ENCODE measurements at places on chromosomes 12 and 14.

- DNase-seq = no peak
These were observed 113.0 kb upstream of the DAAM1 start for GRCh38 chr14:59075506-59075905.

GRCh38 chr14:82778008-82778590 lies 1244.4 kb upstream of the SEL1L start:
- DNase-seq = no peak

- no peak for DNase-seq
These were observed 11.4 kb downstream of the MCRS1 start for GRCh38 chr12:49556391-49557186.

DNA sequence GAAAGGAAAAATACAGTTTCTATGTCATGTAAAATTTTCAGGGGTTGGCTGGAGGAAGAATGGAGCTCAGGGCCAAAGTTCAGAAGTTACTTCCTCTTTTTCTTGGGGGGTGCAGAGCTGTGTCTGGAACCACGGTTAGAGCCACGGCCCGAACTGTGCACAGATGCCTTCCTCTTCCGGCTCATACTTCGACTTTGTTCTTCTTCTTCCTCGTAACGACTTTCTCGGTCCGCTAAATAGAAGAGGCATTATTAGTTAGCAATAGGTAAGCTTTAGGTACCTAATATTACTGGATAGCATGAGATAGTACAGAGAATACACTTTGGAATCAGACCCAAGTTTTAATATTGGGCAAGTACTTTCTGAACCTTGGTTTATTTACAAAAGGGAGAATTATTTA lies 31.2 kb downstream of the SUPT16H start:
- DNase-seq = no peak

DNA sequence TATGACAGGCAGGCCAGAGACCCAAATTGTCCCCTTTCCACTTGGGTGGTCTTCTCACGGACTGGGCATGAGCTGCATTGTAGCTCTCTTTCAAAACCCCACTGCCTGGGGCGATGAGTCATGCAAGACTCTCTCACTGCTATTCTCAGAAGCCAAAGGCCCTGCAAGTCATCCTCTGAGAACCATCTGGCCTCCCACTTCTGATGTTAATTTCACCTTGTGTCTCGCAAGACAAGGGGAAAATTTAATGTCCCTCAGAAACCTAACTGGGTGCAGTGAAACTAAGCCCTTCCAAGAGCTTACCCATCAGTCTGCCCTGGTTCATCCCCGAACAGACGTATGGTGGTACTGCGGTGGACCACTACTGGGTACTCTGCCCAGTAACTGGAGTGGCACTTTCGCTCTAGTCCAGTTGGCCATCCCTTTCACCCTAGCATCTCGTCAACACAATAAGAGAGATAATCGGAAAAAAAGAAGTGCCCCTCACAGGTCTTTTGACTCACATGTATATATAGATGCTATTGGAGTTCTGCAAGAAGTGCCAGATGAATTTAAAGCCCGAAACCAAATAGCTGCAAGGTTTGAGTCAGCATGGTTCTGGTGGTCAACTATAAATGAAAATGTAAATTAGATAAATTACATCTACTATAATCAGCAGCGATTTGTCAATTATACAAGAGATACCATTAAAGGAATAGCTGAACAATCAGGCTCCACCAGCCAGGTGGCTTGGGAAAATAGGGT lies 31.3 kb upstream of the LALBA start:
- no peak for DNase-seq

DNA sequence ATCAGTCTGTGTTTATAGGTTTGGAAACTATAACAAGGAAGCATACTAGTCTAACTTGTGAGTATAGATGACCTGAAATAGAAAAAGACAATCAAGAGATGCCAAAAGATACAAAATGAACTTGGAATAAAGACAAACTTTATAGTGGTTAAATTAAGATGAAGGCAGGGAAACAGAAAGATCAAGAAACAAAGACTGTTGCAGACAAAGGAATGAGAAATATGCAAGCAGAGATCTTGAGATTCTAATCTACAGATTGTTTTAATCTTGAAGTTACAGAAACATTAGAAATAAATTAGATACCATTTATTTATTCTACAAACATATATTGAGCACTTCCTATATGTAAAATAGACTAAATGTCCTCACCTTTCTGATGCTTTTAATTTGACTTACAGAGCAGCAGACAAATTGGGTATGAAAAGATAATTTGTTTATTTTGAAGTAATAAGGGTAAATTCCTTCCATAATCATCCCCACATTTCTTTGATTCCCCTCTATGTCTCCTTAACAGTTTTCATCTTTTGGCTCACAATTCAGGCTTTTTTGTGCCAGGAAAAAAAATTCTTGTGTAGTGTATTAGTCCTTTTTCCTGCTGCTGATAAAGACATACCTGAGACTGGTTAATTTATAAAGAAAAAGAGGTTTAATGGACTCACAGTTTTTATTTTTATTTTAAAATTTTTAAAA lies 134.4 kb downstream of the KITLG start:
- no peak for DNase-seq

- no peak for DNase-seq
These were observed 147.0 kb upstream of the FRMD6 start for GRCh38 chr14:51504669-51505068.

DNA sequence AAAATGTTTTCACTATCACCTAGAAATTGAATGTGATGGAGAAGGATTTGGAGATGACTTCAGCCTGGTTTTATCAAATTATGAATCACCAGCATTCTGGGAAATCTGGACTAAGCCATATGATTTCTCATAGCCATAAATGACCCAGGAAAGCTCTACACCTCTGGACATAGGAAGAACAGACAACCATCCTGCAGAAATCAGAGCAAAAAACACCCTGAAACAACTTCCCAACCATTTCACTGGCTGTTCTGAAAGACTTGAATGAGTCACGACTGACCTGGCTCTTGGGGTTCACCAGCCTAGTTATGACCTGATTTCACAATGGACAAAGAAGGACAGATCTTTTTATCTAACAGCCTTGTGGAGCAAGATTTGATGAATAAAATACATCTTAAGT lies 123.8 kb downstream of the KCNH5 start:
- no peak for DNase-seq

DNA sequence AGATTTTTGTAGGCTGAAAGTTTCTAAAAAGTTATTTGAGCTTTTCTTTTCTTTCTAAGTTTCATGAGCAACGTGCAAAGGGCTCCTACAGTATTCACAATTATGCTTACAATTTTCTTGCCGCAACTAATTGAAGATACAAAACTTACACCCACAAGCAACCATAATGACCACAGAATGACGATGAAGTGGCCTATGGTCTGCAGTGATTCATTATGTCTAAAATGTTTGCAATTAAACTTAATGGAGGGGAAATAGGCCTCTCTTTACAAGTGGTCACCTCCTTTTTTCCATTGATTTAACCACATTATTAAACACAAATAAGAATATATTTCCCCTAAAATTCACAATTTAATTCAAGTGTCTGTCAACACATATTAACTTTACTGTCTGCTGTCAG lies 732.6 kb upstream of the FLRT2 start:
- DNase-seq = no peak

- DNase-seq = no peak
These were observed 38.3 kb downstream of the SRGAP1 start for GRCh38 chr12:63882844-63883243.

- DNase-seq = no peak
These were observed 11.3 kb upstream of the EML5 start for GRCh38 chr14:88804035-88804434.

DNA sequence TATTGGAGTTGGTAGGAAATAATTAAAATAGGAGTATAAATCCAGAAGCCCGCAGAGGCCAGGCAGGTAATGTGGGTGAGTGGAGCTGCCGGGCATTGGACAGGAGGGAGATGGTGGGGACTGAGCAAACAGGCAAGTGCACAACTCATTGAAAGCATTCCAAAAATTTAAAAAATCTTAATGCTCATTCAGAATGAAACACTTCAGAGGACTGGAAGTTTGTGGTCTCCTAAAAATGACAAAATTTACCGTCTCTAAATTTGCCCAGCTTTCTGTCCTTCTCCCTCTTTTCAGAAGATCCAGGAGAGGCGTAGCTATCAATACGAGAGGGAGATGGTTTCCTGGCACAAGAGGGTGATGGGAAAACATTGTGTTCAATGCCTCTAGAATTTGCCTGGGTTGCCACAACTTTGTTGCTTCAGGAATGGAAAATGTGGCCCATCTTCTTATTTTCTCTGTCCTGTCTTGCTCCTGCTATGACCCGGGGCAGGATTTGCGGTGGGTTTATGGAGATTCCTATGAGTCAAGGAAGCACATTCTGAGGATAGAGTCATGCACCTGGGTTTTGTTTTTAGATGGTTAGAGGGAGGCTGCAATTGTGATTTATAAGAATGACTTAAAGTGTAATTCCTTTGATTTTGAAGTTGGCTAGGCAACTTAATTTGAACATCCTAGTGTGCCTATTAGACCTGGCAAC lies 72.2 kb downstream of the BORCS5 start:
- DNase-seq = no peak

DNA sequence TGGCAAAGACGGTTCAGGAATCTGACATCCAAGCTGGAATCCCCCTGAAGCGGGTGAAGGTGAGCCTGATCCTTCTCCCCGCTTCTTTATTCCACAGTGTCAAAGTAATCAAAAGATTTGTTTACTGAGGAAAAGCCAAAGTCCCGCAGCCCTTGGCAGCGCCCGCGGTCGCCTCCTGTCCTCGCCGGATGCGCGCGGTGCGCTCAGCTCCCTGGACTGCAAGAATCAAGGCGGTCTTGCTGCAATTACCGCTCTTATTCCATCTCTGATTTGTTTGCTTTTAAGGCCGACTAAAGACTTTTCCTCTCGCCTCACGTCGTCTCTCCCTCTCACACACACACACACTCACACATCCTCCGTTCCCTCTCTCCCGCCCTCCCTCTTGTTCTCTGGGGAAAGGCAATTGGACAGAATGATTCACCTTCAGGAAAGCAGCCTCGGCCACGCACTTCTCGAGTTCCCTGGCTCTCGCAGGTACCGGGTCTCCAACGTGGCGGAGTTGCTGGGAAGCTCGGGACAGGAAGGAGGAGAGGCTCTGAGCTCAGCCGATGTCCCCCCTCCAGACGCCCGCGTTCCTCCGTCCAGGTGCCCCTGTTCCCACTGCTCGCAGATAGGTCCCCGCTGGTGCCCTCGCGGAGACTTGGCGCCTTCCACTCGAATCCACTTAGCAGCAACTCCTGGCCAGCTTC lies 68.6 kb upstream of the USP15 start:
- no peak for DNase-seq

DNA sequence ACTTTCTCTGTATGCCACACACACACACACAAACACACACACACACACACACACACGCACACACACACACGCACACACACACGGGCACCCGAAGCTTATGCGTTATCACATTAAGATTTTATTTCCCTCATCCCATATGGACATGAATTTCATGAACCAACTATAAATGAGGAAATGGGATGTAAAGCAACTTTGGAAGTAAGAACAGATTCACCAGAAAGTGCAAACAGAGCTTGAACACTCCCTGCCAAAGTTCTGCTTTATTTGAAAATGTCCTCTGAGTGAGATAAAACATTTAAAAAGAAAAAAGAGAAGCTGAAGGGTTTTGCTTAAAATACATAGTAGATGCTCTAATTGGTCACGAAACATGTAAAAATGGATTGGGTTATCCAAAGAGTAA lies 90.4 kb upstream of the OTX2 start:
- DNase-seq = no peak

GRCh38 chr12:27324530-27324929 lies 8.1 kb upstream of the BMAL2 start:
- DNase-seq = no peak

- no peak for DNase-seq
These were observed 50.1 kb downstream of the UNC79 start for GRCh38 chr14:93480867-93481266.

DNA sequence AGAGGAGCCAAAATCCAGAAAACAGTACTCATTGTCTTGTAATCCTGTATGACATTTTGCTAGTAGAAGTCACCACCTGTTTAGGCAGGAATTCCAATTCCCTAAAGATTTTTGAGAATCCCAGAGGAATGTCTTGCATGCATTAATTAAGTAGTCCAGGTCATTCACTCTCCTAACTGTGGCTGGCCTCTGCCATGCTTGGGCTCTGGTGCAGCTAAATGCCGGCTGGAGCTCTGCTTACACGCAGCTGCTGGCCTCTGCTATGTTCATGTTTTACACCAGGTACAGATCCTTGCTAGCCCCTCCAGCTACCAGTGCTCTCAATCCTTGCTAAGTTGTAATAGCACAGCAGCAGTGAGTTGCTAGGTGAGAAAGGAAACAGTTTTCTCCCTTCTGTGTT lies 16.3 kb upstream of the HIF1A start:
- DNase-seq = no peak

DNA sequence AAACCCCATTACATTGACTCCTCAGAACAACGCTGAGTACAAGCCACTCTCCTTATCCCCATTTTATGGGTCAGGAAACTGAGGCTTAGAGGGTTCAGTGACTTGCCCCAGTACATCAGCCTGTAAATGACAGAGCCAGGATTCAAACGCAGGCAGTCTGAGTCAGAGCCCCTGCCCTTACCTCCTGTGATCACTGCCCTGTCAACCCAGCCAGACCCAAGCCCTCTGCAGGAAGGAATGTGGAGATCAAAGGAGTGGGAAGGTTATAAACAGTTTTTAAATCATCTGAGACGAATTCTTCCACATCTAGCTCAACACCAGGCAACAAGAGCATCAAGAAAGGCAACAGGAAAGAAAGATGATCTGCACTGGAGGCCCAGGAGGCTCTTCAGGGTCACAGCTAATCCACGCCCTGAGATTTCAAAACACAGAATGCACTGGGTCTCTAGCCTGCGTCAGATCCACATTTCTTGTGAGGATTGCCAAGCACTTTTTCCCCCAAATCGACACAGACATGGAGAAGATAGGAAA lies 38.5 kb downstream of the SPTB start:
- DNase-seq = peak; percentile 91

DNA sequence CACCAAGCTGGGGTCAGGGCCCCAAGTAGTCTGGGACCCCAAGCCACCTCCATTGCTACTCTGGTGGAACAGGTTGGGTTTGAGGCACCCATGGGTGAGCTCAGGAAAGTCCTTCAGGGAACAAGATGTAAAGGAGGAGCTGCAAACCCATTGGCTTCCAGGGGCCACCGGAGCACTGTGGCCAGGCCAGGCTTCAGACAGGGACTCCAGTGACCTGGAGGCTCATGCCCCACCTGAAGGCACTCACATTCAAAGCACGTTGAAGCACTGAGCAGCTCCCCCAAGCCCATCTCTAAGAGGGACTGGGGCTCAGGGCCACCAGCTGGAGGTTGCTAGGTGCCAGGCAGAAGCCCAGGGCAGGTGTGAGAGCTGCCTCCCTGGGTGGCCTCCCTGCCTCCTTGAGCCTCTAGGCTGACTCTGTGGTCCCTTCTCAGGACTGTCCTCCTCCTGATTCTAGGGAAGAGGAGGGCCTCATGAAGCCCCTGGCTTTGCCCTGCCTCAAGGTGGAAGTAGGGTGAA lies 49.1 kb downstream of the FAM222A start:
- no peak for DNase-seq

DNA sequence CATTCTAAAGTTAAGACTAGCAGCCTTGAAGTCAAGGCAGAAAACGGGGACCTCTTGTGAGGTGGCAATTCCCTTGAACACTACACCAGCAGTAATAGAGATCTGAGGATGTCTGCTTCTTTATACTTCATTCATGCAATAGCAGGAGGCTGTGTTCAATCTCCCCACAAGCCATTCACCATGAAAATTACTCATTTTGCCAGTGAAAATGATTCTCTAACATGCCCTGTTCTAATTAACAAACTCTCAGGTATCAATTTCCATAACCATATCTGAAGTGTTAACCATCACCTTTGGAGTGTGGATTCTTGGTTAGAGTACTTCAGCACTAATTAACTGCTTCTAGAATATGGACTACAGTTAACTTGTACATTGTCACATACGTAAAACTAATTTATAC lies 3.4 kb upstream of the GLIPR1 start:
- no peak for DNase-seq
